ENCODE measurements at places on chromosomes 7 and 10.

- DNase-seq, result no peak
Observed at GRCh38 chr10:126921974-126922525, 16.8 kb downstream of the DOCK1 start.

- no peak for DNase-seq
Observed at GRCh38 chr7:140324714-140325113, 73.6 kb downstream of the SLC37A3 start.

GRCh38 chr7:101651112-101651511, 22.0 kb upstream of the MYL10 start:
- no peak for DNase-seq

DNA sequence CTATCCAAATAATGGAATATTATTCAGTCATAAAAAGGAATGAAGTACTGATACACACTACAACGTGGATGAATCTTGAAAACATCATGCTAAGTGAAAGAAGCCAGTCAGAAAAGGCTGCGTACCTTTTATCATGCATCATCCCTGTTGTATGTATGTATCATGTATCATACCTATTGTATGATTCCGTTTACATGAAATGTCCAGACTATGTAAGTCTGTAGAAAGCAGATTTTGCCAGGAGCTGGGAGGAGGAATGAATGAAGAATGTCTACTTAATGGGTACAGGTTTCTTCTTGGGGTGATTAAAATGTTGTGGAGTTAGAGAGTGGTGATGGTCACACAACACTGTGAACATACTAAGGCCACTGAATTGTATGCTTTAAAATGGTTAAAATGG, 135.9 kb upstream of the KLF14 start:
- no peak for DNase-seq

DNA sequence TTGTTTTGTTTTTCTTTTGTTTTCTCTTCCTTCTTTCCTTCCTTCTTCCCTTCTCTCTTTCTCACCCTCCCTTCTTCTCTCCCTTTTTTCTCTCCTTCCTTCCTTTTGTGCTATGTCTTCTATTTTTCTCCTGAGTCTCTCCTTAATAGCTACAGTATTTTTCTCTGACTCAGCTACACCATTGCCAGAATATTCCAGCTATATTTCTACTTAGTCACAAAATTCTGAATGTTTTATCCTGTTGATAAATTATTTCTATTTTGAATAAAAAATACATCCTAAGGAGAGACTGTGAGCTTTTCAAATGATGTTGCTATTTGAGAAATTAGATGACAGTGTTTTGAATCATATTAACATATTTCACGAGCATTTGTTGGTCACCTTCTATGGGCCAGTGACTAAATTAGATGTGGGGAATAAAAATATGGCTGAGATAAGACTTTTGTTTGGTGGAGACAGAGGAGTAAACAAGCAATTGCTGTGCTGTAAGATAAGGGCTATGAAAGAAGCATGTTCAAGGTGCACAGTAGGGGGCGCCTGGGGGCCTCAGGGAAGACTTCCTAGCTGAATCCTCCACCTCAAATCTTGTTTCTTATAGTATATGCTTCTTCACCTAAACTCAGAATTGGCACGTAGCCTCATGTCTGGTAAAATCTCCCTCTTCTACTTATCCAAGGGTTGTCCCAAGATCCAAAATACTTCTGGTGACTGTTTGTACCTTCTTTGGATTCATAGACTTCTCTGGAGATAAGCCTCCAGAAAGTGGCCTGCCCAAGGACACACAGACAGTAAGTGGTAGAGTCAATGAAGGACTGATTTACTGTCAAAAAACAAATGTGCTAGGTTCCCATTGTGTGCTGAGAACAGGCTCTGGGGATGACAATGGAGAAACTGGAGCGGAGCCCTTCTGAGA, 115.5 kb upstream of the CREB5 start:
- peak; percentile 81 for DNase-seq

DNA sequence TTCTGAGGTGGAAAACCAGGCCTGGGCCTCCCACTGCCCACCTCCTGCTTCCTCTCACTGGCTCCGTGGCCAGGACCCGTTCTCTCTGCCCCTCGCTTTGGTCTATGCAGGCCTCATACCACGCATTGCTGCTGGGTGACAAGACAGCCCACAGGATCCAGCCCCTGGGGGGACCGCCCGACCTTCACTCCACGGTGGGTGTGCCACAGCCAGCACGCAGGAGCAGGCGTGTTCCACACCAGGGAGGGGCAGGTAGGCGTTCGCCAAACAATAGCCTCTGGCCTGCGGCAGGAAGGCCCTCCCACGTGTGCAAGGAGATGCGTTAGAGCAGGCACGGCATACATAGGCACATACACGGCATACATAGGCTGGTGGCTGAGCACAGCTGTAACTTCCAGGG, 233.4 kb downstream of the WDR37 start:
- no peak for DNase-seq

GRCh38 chr10:36612436-36612835, 513.0 kb upstream of the ANKRD30A start:
- DNase-seq, result no peak

DNA sequence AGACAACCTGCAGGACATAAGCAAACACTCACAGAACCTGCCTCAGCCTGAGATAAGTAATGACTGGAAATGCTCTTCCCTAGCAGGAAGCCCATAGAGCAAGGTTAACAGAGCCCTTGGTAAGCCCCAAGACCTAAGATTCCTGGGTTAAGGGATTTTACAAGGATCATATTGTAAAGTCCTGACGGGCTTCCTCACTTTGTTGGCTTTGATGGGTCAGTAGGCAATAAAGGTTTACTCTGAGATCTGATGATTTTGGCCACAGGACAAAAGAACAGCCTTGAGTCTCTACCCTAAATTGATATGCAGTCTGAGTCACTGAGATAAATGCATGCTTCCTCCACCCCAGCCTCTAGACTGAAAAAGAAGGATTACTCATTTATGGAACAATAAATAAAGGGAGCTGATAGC, 270.8 kb downstream of the HTR7 start:
- no peak for DNase-seq

DNA sequence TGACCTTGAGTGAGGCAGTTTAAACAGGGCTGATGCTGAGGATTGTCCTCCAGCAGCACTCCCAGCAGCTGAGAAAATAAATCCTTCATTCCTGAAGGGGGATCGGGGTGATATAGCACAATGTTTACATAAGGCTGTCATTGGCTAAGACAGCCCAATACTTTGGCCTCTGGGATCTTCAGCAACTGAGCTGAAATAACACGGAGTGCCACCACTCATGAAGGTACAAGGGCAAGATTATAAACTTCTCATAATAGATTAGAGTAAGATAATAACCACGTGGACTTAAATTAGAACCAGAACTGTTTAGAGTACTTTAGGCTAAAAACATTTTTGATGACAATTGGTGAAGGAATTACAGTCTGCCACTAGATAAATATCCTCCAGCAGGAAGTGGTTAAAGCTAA, 70.0 kb upstream of the PAPSS2 start:
- no peak for DNase-seq

DNA sequence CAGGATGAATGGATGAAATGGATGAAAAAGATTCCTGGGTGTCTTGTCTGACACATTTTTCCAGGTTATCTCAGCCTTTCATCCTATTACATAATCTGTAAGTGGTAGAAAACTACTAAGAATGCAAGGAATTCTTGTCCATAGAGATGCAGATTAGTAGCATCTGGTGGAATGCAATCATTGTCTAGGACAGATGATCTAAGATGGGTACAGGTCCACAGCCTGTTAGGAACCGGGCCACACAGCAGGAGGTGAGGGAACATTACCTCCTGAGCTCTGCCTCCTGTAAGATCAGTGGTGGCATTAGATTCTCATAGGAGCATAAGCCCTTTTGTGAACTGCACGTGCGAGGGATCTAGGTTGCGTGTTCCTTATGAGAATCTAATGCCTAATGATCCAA, 225.0 kb downstream of the CALN1 start:
- DNase-seq, result no peak

DNA sequence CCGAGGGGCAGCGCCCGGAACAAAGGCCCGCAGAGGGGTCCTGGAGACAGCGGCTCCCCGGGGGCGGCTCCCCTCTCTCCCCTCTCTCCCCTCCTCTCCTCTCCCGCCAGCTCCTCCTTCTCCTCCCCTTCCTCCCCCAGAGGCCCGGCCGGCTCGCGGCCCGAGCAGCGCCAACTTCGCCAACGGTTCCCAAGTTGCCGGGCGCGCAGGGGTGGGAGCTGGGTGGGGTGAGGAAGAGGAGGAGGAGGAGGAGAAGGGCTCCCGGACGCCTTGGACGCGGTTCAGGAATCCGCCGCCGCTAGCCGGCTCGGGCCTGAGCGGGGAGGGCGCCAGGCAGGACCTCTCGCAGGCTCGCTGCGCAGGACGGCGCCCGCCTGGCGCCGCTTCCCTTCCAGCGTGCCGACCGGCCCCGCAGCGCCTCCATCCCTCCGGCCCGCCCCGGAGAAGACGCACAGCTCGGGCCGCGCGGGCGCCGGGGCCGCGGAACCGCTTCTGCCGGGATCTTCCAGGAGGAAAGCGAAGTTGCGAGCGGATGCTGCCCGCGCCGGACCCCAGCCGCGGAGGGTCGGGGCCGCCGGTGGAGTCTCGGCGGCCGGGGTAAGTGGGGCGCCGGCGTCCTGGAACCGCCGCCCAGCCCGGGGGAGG, at the start of gene CHST3:
TSS of gene CHST3 (plus strand) at position 298 of the 645 bp plus-strand sequence. CDS start 41,448 bp downstream, outside the sequence.
- no peak for DNase-seq

GRCh38 chr10:11698691-11699549, 43.3 kb upstream of the ECHDC3 start:
- DNase-seq, result no peak

GRCh38 chr7:16753102-16753931, at the start of gene TSPAN13:
TSPAN13 (plus strand) TSS chr7:16753755; CDS start chr7:16753968, 213 bp downstream.
- DNase-seq, result peak; percentile 78

DNA sequence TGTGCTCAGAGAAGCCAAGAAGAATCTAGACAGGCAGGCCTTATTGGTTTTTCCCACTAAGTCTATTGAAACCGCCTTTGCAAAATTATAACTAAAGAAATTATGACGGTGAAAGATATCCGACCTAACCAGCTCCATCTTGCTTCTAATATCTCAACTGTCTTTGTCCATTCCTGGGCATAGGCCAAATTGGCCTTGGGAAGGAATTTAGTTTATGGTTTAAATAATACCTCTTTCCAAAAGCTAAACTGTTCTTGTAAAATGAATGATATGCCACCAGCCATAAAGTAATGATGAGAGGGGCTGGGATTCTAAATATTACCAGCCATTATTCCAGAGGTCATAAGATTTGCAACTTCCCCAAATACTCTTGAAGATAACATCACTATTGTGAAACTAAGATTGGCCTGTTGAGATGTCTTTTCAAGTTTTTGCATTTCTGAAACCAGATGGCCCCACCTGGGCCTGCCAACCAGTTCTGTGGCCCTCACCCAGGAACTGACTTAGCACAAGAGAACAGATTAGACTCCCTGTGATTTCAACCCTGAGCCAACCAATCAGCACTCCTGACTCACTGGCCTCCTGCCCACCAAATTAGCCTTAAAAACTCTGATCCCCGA, 41.2 kb upstream of the SLC35G1 start:
- DNase-seq, result no peak

- DNase-seq, result no peak
Observed at GRCh38 chr10:120131183-120131582, 238.7 kb downstream of the SEC23IP start.

DNA sequence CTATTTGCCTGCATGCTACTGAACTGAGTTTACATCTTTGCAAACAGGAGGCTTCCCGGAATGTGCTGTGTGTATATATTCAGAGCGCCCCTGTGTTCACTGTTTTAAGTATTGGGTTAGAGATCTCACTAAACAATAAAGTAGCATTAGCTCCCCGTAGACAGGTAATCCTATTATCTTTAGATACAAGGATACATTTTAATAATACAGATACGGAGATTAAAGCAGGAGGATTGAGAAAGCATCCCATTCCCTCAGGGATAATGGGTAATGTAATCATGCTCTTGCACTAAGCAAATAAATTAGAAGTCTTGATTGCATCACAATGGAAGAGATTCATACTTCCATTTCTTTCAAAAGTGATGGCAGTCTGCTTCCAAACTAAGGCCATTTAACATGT, 809.0 kb downstream of the NRG3 start:
- no peak for DNase-seq

GRCh38 chr10:73131301-73131700, 21.0 kb downstream of the NUDT13 start:
- DNase-seq, result no peak

DNA sequence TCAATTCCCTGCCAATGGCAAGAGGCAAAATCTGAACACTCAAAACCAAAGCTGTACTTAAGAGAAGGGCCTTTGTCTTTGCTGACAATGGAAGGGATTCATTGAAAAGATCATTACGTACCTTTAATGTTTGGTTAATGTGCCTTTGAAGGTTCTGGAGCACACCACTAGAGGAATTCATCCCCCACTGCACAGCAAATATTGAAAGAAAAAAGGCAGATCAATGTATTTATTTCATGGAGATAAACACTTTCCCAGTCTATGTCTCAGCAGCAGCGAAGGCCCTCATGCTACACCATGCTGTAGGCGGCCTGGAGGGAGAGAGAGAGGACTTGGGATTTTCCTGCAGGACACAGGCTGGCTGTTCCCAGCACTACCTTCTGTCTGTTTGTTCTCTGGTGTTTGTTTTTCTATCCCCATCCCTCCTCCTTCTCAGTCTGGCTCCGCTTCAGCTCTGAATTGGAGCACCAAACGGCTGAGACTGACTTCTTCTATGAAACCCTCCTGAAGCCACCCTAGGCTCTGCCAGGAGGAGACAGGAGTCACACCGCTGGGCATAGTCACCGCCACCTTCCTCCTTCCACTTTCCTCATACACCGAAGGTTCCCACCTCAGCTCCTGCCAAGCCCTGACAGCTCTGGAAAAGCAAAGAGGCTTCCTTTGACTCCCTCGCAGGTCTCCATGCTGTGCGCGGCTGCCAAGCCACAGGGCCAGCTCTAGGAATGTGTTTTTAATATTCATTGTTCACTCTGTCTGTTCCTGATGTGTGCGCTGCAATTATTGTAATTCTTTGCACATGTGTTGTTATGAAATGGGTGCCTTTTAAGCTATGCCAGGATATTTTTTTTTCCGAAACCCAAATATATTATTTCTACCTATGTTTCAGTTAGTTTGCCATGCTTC, 301.5 kb downstream of the FZD1 start:
- no peak for DNase-seq

DNA sequence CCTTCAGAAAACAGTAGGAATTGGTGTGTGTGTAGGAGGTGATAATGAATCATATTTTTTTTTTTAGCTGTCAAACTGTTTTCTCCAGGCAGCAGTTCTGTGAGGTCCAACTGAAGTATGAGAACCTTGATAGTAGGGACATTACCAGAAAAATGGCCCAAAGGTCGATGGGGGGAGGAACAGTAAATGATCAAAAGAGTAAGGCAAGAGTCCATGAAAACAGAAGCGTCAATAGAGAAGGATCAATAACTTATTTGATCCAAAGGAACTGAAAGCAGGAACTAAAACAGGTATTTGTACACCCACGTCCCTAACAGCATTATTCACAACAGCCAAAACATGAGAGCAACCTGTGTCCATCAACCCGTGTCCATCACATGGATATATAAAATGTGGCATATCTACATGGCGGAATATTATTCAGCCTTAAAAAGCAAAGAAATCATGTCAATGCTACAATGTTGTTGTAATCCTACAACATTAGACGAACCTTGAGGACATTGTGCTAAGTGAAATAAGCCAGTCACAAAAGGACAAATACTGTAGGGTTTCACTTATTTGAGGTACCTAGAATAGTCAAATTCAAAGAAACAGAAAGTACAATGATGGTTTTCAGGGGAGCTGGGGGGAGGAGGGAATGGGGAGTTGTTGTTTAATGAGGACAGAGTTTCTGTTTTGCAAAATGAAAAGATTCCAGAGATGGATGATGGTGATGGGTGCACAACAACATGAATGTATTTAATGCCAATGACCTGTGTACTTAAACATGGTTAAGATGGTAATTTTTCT, 214.0 kb upstream of the KLF14 start:
- no peak for DNase-seq

- DNase-seq, result no peak
Observed at GRCh38 chr10:130493446-130494145, 357.4 kb downstream of the GLRX3 start.

- no peak for DNase-seq
Observed at GRCh38 chr7:16619979-16620408, 25.6 kb downstream of the ANKMY2 start.

Data from hematopoietic multipotent progenitor cell treated with erythropoietin and hydrocortisone succinate and interleukin-3 and kit ligand, for 15 days (in vitro differentiated cells).